ENCODE measurements at places on chromosomes 3 and 15.

DNA sequence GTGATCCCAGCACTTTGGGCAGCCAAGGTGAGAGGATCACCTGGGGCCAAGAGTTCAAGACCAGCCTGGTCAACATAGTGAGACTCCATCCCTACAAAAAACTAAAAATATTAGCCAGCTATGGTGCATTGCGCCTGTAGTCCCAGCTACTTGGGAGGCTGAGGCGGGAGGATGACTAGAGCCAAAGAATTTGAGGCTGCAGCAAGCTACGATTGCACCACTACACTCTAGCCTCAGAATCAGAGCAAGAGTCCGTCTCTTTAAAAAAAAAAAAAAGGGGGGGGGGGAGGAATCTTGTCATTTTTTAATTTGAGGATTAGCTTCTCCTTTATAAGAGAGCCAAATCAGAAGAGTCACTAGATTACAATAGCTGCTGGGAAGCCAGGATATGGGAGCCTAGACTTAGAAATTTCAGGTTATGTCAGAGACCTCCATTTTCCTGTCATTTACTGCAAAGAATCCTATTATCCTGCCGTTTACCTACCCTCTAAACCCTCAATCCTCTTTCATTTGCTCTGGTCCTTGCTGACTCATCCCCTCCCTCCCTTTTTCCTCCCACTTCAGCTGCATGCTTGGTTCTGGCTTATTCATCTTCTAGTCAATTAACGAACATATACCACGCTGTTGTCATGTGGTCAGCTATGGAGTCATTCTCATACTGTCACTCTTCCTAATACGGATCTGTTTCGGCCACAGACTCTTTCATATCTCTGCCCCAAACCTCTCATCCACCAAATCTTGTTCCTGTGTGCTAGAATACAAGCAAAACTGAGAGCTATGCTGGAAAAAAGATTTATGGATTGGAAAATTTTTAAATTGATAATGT lies 83.8 kb upstream of the PPIB start:
- no peak for DNase-seq

GRCh38 chr3:135125171-135125801 lies 330.2 kb downstream of the EPHB1 start:
- DNase-seq: no peak

- DNase-seq: no peak
These were observed 11.2 kb upstream of the LMAN1L start for GRCh38 chr15:74801311-74801997.

DNA sequence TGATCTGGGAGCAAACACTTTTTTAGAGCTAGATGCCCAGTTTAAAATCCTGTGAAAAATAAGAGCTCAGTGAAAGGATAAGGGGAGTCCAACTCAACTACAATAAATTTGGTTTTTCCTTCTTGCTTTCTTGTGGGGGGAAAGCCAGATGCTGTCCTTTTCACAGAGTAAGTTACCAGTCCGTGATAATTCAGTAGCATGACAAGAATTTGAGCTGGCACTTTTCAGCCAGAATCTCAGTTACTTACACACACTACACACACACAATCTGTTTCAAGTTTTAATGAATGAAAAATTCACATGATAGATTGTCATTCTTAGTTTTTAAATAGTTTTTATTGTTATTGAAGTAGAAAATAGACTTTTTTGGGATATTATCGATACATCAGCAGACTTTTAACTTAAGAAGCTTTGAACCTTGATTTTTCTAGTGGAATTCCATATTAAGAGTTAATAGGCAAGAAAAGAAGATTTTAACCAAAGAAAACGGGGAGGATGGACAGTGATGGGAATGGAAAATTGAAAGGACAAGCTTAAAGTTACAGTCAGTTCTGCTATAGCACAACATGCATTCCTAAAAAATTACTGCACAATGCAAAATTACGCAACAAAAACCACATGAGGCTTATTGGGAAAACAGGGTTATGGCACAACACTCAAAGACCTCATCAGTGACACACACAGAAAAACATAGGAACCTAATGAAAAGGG lies 47.0 kb downstream of the PSMD6 start:
- DNase-seq: no peak

DNA sequence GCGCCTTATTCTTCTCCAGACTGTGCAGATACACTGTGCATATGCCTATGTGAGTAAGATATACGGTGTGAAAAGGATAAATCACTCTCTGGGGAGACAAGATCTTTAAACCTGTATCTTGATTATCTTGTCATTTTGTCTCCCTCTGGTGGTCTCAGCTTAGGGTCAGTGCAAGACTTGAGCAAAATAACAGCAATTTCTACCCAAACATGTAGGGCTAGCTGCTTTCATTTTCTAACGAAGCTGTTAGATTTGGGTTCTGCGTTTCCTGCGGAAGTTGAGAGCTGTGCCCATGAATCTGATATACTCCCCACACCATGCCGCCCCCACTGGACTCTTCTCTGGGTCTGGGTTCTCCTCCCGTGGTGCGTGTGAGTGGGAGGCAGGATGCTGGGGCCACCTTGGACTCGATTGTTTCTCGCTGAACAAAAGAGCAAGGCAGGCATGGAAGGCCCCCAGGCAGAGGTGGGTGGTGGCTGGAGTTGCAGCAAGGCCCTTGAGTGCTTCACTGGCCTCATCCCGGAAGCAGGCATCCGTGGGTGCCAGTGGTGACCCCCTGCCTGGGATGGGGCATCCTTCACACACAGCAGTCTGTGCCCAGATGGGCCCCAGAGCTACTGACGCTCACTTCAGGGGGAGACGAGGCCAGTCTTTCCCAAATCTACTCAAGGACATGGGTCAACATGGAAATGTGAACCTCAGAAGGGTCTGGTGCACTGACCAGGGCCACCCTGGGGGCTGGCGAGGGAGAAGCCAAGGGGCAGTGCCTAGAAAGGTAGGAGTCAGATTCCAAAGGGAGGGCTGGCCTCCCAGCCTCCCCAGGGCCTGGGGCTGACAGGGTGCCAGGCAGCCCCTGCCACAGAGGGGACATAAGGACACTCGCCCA lies 179.6 kb downstream of the NSMCE3 start:
- no peak for DNase-seq

DNA sequence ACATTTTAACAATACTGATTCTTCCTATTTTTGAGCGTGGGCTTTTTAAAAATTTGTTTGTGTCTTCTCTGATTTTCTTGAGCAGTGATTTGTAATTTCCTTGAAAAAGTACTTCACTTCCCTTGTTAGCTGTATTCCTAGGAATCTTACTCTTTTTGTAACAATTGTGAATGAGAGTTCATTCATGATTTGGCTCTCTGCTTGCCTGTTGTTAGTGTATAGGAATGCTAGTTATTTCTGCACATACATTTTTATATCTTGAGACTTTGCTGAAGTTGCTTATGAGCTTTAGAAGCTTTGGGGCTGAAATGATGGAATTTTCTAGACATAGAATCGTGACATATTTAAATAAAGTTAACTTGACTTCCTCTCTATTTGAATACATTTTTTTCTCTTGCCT lies 582.8 kb upstream of the BCHE start:
- DNase-seq: no peak

- no peak for DNase-seq
These were observed 367.7 kb upstream of the PPP2R3A start for GRCh38 chr3:135597855-135598254.

- no peak for DNase-seq
These were observed 42.4 kb downstream of the TMEM40 start for GRCh38 chr3:12716605-12717151.

DNA sequence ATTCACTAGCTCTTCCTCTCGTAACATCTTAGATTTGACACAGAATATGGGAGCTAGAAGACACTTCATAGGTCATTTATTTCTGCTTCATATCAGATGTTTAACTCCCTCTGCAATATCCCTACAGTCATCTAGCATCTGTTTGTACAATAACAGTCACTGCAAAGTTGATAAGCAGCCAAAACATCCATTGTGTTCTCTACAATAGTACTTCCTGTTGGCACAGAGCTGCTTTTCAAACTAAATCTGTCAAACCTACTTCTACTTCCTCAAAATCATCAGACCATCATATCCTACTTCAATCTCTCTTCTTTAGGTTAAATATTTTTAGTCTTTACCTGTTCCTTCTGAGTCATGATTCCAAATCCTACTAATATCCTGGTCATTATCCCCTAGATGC lies 233.2 kb downstream of the FGF12 start:
- DNase-seq: peak; percentile 5

- peak; percentile 59 for DNase-seq
These were observed at the start of gene SPTSSB for GRCh38 chr3:161371441-161372320. Gene SPTSSB, minus strand, starts transcription at chr3:161371517. Its CDS starts 25,194 bp downstream, at chr3:161346323.

GRCh38 chr3:169658311-169658931 lies 5.1 kb downstream of the MECOM start:
- DNase-seq: peak; percentile 64

- no peak for DNase-seq
These were observed 105.9 kb downstream of the OTOL1 start for GRCh38 chr3:161602475-161602874.

GRCh38 chr15:101201411-101202174 lies 50.3 kb downstream of the CHSY1 start:
- DNase-seq: peak; percentile 82

GRCh38 chr15:59953392-59953883 lies 50.7 kb upstream of the FOXB1 start:
- DNase-seq: peak; percentile 6

GRCh38 chr15:86764021-86764420 lies 684.4 kb downstream of the AGBL1 start:
- no peak for DNase-seq

DNA sequence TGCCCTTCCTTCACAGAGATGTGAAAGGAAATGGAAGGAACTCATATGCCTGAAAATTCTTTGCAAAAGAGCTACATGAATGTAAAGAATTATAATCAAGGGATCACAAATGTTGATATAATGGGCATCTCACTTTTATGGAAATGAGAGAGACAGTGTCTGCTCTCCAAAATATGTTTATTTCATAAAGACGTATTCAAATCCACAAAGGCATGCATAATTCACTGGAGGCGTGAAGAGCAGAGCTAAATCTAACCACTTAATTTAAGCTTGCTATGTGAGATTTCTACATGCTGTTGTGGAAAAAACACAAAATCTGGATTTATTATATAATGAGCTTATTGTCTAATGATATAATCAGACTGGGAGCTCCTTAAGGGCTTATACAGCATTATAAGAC lies 469.1 kb downstream of the RAP2B start:
- no peak for DNase-seq

Measured in body of pancreas (tissue), 4 donors.